Testis (tissue), 5 donors: ENCODE measurements at places on chromosomes 12 and 14. TPM values are rescaled to one million over a fixed set of nuclear protein-coding genes. Genes with fewer than 3 reads are reported as not detected.

- DNase-seq, result no peak
These were observed 4.4 kb downstream of the KRT18 start for GRCh38 chr12:52953181-52953841.

DNA sequence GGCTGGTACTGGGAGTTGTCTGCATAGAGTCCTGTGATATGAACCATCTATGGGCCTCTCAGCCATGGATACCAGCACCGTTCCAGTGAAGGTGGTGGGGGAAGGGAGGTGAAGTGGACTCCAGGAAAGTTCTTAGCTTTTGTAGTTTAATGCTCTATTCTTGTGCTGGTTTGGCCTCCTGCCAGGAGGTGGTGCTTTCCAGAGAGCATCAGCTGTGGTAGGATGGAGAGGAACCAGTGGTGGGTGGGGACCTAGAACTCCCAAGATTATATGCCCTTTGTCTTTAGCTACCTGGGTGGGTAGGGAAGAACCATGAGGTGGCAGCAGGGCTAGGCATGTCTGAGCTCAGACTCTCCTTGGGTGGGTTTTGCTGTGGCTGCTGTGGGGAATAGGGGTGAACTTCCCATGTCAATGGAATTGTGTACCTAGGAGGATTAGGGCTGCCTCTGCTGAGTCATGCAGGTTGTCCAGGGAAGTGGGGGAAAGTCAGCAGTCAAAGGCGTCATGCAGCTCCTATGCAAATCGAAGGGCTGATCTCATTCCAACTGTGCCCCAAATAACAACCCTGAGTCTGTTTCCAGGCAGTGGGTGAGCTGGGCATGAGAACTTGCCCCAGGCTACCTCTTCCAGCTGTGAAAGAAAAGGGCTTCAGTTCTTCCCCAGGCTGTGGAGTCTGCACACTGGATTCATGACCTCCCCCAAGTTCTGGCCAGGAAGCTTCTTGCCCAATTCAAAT, 14.2 kb downstream of the GZMH start:
- no peak for DNase-seq

DNA sequence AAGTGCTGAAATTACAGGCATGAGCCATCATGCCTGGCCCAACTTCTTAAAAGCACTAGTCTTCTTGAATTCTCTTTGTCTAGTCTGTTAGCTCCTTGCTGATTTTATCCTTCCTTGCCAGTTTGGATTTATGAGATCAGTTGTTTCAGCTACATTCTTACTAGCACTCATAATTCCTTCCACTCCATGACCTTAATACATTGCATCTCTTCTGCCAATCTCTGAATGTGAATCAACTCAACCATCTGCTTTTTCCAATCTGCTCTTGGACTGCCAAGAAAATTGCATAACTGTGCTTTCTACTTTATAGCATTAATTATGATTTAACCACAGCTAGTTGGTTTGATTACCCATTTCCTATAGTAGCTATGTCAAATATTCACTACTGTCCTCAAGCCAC, 14.9 kb upstream of the HEATR5A start:
- no peak for DNase-seq

DNA sequence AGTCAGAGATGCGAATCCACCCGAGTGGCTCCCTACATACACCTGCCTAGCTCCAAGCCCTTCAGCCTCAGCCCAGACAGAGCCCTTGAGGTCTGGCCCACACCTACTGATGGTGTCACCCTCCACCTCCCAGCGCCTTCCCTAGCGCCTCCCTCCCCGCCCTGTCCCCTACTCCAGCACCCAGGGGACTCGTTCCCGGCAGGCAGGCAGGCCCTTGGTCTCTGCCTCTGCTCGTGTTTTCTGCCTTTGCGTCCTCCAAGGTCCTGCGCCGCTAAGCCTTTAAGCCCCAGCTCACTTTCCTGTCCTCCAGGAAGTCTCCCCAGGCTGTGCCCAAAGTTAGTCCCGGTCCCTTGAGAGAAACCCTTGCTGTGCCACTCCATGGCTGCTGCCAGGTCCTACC, 12.7 kb downstream of the INF2 start:
- no peak for DNase-seq

DTX1 gene
- 26.9 TPM for total RNA-seq

RD3L gene
- not detected for total RNA-seq
